ENCODE measurements at places on chromosomes 2 and 18.

DNA sequence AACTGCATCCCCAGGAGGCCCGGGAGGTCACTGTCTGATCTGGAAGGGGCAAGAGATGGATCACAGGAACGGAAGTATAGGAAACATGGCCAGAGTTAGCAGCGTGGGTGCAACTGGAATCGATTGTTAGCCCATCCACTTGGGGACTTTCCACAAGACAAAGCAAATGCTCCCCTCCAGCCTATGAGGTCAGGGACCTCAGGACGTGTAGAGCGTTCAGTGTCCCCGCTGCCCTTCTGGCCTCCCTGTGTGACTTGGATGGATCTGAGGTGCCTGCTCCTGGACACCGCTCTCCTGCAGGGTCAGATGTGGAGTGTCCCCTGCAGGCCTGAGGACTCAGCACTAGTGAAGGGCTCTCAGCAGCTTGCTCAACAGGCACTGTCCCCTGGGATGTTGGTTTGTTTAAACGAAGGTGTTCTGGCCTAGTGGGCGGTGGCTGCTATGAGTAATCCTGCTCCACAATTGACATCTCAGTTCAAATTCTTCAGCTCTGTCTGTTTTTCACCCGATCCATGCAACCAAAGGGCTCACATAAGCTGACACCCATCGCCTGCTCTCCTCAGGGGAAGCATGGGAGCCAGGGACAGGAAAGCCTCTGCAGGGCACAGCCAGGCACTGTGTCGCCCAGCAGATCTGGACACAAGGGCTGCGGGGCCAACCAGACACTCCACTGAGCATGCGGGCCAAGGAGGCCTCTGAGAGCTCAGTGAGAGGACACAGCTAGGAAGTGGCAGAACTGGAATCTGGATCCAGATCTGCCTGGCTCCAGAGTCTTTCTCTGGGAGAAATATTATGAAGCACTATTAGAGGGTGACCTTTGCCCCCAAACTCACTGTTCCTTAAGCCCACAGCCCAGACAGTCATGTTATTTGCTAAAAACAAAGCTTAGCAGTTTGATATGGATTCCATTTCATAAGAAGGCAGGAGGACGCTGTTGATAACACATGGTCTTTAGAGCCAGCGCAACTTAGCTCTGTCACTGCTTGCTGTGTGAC, 78.5 kb downstream of the RHOB start:
- no peak for DNase-seq

DNA sequence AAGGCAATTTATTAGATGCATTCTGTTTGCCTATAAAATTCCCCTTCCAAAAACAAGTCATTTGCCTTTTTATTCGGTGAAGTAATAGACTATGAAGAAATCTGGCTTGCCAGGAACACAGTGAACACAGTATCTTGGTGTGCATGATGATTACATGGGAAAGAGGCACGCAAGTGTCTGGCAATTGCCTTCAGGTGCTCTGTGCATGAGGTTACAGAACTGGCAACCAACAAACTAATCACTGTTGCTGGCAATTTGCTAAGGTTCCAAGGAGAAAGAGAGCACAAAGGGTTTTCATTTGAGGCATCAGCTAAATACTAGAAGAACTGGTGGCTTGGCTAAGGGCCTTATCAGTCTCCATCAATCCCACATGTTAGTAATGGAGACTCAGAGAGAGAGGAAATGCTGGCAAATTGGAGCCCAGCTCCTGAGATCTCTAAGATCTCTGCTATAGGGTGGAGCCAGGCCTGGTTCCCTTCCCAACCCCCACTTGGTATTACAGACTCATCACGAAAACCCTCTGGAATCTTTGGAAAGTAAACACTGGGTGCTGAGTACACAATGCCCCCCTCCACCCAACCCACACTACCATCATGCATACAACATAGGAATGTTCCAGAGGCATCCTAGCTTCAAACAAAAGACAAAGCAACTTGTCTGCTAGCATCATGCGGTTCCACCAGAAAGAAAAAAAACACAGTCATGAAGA, 10.4 kb downstream of the RNF152 start:
- no peak for DNase-seq

GRCh38 chr2:205571360-205571959, 110.8 kb upstream of the NRP2 start:
- no peak for DNase-seq

DNA sequence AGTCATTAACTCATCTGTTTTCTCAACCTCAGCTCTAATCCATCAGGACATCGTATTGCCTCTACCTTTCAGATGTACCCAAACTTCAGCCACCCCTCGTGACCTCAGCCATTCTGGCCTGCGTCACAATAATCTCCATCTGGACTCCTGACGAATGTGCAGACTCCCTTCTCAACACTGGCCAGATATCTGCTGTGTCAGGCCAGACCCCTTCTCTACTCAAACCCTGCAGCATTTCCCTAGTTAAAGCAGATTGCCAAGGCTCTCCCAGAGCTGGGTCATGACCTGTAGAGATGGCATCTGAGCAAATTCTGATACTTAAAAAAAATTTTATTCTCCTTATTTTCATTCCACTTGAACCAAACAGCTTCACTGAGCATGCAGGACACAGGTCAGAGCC, 69.5 kb upstream of the TMEM18 start:
- no peak for DNase-seq

- DNase-seq: no peak
Measured at GRCh38 chr2:187168720-187169713, 279.0 kb downstream of the CALCRL start.

DNA sequence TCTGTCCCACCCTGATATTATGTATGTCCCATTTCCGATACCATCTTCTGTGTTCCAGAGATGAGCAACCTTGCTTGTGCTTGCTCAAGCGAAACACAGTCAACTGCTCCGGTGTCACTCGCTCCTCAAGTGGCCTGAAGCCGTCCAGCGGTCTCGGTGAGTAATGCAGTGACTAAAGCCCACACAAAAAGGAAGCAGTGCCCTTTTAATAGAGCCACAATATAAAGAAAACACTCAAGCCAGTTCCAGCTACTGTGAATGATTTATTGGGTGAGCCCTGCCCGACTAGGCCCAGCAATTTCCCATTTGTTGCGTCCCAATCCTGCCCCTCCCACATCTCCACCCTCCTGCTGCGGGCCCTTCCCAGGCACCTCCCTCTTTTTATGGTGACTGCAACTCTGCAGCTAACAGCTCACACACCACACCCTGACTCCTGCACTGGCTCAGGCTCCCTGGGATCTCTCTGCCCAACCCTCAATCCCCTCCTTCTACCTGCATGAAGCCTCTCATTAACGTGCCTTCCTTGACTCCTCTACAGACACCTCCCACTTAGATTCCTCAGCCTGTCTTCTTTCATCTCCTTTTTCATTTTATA, 44.2 kb upstream of the DSC1 start:
- DNase-seq: no peak

DNA sequence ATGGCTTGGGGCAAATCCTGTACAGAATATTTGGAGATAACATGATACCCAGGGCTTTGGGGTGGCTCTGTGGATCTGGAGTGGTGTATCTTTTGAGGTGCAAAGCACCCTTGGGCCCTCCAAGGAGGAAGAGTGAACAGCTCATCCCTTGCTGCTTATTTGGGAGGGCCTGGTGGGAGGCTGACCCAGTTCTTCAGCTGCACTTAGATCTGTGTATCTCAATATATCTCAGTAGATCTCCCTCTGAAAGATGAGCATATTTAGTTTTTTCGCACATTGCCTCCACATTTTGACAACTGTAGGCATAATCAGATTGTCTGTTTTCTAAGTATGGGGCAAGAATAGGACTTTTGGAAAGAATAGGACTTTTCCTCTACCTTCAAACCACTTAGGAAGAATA, 2.8 kb downstream of the TRIM54 start:
- no peak for DNase-seq

DNA sequence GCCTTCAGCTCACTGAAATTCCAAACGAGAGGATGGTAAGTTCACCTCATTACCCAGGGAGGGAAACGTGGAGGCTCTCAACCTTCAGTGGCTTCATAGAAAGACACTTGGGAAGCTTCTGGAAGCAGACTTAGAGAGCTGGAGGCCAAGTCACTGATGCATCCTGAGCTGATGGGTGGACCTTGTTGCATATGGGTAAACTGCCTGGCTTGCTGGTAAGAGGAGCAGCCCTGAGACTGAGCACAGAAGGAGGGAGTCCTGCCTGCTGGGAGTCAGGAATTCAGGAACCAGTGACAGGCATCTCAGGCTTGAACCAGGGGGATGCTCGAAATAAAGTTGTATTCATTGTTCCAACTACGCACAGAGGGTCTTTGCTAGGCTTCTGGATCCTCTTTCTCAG, 66.5 kb upstream of the NPAS2 start:
- no peak for DNase-seq

GRCh38 chr2:39715822-39716221, 50.1 kb downstream of the TMEM178A start:
- no peak for DNase-seq

DNA sequence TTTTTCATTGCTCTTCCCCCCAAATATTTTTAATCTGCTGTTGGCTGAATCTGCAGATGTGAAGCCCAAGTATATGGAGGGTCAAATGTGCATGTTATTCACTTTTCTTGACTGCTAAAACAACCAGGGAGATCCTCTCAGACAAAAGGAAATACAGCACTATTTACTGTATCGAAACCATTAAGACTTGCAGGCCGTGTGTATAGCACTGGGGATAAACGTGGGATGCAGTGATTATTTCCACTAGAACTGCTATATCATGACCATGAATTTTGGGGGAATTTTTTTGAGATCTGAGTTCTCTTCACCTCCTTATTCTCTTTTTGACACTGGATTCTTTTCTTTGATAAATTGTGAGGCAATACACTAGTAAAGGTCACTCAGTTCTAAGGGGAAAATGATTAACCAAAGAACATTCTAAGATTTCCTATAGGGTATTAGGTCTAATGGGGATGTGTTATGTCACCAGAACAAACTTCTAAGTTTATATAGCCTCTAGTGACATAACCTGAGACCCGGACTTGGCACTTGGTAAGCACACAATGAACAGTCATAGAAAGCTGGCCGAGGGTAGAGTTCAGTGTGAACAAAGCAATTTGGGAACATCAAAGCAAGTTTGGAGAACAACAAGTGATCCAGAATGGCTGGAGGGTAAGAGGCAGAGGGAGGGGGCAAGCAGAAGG, 14.9 kb upstream of the UGT1A1 start:
- no peak for DNase-seq

GRCh38 chr18:66013969-66014368, 263.2 kb downstream of the CDH7 start:
- no peak for DNase-seq

- DNase-seq: no peak
Measured at GRCh38 chr2:72142570-72143440, 4.9 kb downstream of the CYP26B1 start.

GRCh38 chr2:149989447-149990063, 402.0 kb upstream of the MMADHC start:
- no peak for DNase-seq

GRCh38 chr2:159138642-159139182, 147.8 kb downstream of the WDSUB1 start:
- no peak for DNase-seq

- DNase-seq: no peak
Measured at GRCh38 chr2:61951881-61952280, 46.4 kb downstream of the COMMD1 start.

GRCh38 chr18:11009147-11009546, 140.2 kb downstream of the PIEZO2 start:
- no peak for DNase-seq

GRCh38 chr2:107932979-107933378, 53.3 kb upstream of the SLC5A7 start:
- no peak for DNase-seq

DNA sequence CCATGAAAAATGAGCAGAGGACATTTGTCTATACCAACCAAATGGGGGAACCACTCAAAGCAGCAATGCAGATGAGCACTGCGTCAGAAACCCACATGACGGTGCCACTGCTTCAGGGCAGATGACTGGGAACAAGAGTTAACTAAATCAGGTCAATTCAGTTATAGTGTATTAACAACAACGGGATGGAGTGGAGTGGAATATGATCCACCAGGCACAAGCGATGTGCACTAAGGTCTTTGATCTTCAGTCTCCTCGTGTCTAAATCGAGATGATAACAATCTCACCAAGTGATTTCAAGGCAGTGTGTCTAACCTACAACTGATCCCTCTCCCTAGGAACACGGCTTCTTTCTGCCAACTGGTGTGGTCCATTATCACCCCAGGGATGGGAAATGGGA, 269.0 kb downstream of the RAD51AP2 start:
- no peak for DNase-seq

DNA sequence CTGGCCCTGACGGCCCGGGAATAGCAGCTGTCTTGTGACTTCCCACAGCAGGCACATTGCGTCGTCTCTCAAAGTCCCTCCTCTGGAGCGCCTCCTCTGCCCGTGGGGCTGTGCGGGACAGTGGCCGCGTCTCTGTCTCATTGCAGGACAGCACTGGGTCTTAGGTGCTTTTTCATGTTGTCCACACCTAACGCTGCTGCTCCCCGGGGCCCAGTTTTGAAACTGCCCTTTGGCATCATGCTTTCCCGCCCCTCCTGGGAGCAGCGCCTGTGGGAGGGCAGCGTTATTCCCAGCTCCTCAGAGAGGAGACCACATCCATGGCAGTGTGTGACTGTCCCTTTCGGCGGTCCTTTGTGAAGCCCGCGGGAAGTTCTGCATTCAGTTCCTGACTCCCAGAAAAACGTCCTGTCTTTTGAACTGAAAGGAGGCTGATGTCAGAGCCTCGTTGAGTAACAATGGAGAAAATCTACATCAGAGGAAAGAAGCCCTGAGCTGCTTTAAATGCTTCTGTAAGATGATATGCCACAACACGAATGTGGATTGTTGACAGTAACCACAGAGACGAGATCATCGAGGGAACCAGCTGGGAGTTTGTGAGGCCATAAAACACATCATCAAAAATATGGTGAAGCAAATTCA, 226.0 kb downstream of the FAM210A start:
- no peak for DNase-seq

GRCh38 chr2:21642647-21643046, 518.9 kb downstream of the TDRD15 start:
- DNase-seq: no peak

- peak; percentile 29 for DNase-seq
Measured at GRCh38 chr2:72892506-72893173, 5.4 kb downstream of the SPR start.

- no peak for DNase-seq
Measured at GRCh38 chr2:8036366-8036765, 645.5 kb upstream of the ID2 start.

DNA sequence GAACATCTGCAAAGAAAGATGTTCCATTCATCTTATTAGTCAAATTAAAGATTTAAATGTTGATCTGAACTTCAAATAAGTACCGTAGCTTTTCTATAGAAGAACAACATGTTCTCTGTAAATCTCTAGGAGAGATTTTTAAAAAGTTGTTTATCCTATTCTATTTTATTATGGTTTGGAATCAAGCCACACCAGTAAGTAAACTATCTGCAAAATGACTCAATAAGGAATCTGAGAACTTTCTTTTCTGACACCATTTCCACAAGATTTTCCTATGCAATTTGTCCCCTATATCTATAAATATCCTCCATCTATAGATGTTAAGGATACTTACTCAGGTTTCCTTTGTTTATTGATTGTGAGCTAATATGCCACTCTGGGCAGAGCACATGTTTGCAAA, 736.6 kb downstream of the CBLN2 start:
- DNase-seq: no peak
